NCI-H460 (cell line): ENCODE measurements at places on chromosomes 3 and 15. TPM values are rescaled to one million over a fixed set of nuclear protein-coding genes. Genes with fewer than 3 reads are reported as not detected.
A peak's percentile ranks its signal among the peaks of the same experiment; 100 is the strongest.

GRCh38 chr3:168044049-168044448, 51.7 kb downstream of the GOLIM4 start:
- DNase-seq = no peak

- no peak for DNase-seq
These were observed 148.5 kb downstream of the OTOL1 start for GRCh38 chr3:161644891-161645635.

The ANKRD34C gene
- total RNA-seq = not detected in 2 replicates

DNA sequence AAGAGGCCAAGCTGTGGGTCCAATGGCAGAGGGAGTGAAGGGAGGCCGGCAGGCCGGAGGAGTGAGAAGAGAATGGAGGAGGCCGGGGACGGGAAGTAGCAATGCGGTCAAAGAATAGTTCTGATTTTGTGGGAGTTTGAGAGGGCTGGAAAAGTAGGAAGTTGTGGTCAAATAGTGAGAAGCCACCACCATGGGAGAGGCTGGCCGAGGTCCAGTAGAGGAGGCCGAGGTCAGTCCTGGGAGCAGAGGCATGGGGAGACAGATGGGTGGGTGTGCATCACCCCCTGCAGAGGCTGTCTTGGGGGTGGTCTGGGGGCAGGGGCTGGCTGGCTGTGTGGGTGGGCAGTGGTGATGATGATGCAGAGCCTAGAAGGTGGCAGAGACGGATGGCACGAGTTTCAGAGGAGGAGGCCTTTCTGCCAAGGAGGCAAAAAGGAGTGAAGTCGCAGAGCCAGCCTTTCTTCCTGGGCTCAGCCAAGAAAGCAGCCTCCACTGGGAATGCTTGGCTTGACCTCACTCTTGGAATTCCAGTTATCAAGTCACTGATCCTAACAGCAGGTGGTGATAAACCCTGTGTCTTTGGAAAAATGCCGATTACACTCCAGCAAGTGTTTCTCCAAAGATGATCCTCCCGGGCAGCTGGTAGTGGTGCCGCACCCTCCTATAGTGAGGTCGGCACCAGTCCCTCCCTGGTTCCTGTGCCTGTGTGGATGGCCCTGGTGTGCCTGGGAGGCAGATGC, 57.3 kb downstream of the ARNT2 start:
- no peak for DNase-seq

The PLSCR2 gene
- 0.43 TPM in 1 of 2 replicates, not detected in the other for total RNA-seq

DNA sequence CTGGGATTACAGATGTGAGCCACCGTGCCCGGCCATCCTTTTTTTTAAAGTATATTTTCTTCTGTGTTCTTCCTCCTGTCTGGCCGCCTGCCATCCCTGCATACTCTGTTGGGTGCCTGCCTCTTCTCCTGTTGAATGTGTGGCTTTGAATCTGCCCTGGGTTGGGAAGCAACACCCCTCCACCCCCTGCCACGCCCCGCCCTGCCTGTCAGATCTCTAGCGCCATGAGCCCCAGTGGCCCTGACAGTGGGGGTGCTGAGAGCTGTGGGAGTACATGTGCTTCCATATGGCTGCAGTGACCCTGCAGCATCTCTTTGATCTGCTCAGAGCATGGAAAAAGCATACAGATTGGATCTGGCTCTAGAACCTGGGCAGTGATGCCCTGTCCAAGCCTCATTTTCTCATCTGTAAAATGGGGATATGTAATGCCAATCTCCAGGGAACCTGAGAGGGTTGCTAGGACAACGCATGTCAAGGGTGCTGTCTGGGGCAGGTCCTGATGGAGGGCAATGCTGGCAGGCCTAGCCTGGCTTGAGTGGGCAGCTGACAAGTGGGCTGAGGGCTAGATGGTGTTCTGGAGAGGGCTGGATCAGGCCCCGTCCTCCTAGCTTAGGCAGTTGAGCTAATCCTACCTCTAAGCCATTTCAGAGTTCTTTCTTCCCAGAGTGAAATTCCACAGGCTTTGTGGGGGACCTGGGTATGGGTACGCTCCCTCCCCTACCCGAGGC, 23.9 kb downstream of the CCDC13 start:
- DNase-seq = no peak

GRCh38 chr3:119240101-119240590, 532 bp downstream of the B4GALT4 start:
- DNase-seq = no peak

GRCh38 chr3:32641356-32641755, 43.6 kb upstream of the CNOT10 start:
- DNase-seq = no peak

The SGO1 gene
- 13.7 and 16.6 TPM in 2 replicates for total RNA-seq

- DNase-seq = peak; percentile 69
These were observed 48.7 kb downstream of the COL8A1 start for GRCh38 chr3:99686955-99687612.

The WNT5A gene
- total RNA-seq = 12.0 and 12.7 TPM in 2 replicates

DNA sequence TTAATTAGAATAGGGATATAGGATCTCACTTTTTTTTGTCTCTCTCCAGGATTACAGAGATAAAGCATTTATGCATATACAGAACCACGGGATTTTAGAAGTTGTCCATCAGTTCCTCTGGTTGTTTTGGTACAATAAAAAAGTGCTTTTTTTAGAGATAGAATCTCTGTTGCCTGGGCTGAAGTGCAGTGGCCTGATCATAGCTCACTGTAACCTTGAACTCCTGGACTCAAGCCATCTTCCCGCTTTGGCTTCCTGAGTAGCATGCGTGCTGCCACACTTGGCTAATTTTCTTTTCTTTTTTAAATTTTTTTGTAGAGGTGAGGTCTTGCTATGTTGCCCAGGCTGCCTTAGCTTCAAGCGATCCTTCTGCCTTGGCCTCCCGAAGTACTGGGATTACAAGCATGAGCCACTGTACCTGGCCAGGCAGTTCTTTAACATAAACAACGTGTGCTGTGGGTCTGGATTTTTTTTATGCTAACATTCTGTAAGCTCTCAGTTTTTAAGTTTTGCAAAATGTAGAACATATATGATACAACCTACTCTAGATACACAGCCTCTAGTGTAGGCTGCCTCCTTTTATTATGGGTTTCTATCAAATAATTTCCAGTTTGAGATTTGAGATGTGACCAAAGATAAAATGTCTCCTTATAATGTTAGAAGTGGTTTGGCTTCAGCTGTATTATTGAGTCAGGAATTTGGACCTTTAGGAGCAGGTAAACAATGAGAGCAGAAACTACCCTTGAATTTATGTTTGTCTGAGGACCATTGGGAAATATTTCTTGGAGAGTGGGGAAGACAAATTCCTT, 57.4 kb upstream of the ULK4 start:
- DNase-seq = no peak

DNA sequence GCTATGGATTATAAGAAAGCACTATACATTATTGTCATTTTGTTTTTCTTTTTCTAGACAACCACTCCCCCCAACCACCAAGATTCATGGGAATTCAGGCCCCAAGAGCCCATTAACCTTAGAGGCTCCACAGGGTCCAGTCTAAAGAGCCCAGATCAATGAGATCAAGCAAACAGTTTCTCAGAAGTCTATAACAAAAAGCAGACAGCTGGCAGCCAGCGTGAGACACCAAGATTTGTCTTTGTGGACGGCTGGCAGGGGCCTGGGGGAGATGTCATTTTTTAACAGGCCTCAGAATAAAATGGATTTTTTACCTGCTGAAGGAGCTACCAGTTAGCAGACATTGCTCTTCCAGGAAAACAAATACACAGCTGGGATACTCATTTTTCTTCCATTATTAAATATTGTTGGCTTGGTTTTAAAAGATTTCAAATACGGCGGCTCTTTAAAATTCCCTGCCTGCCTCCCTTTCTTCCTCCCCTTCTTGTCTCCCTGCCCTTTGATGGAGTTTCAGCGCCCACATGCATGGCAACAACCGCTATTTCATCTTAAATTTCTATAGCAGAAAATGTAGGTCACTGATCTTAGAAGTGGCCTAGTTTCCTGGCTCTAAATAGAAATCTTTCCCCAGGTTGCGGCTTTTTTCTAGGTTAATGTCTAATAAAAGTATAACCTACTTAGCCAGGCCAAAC, 130.6 kb downstream of the FAM174B start:
- no peak for DNase-seq

The PRR23A gene
- not detected in 2 replicates for total RNA-seq

The SLC6A11 gene
- total RNA-seq = 0.02 TPM in 1 of 2 replicates, not detected in the other

DNA sequence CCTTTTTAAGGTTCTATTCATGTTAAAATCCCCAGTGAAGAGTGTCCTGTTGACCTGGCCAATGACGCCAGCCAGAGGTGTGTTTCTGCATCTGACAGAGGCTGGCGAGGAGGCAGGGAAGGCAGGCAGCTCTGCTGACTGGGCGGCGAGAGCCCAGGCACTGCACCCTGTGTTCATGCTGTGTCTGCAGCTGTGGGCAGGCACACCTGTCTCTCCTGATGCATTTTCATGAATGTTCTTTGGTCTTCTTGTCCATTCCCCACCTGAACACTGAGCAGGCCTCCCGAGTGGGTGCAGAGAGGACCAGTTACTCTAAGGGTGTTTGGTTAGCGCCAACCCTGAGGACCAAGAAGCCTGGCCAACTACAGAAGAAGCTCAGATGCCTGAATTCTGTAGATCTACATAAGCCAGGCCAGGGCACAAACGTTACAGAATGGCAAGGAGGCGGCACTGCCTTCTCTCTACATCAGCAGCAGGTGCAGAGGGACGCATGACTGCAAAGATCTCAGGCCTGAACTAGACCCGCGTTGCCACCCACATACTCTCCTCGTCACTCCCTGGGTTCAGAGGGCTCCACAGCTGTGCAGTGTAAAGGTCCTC, 233.7 kb downstream of the OCA2 start:
- no peak for DNase-seq

DNA sequence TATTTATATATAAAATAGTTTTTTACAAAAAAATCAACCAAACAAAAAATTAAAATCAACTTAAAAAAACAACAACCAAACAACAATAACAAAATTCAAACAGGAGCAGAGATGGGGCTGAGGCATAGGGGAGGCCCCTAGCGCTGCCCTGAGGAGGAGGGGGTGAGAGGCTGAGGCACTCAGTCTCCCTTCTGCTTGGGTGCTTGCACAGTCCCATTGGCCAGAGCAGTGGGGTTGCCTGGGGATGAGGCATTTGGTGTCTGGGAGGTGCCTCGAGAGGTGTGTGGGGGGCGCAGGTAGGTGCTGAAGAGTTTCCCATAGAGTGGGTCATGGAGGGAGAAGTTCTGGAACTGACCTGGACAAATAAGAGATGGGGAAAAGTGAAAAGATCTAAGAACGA, 8.0 kb downstream of the LPCAT4 start:
- no peak for DNase-seq

DNA sequence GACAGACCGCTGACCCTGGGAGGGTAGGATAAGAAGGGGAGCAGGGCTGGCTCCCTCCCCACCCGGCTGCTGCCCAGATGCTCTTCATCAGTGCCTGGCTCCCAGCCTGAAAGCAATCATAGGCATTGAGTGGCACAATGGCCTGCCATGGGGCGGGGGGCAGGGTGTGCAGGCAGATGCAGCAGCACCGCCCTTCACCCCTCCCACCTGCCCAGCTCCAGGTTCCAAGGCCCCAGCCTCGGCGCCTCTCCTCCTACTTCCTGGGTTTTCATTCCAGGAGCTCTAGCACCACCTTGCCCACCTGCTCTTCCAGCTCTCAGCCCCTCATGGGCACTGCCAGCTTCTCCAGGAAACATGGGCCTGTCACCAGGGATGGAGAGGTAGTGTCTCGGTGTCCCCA, 101.7 kb downstream of the MEGF11 start:
- no peak for DNase-seq

The BTD gene
- total RNA-seq = 18.1 and 23.6 TPM in 2 replicates

- DNase-seq = no peak
These were observed 96.6 kb downstream of the SEMA6D start for GRCh38 chr15:47813748-47814384.

- no peak for DNase-seq
These were observed 19.3 kb downstream of the UBR1 start for GRCh38 chr15:43086551-43086950.

The LYZL4 gene
- total RNA-seq = not detected in 2 replicates

DNA sequence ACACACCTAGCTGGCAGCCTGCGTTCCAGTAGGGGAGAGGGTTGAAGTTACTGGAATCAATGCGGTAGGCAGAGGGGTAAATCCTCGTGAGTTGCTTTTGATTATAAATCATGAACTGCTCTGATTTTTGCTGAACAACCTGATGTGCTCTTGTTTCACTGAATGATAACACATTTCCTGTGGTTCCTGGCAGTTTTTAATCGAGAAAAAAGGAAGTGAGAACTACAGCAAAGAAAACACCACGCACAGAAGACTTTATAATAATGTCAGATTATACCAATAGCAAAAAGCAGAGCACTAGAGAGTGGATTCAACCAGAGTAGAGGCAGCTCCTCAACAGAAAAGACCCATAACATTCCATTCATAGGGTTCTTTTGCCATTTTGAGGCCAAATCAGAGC, 200.8 kb upstream of the STRIT1 start:
- DNase-seq = no peak

The ISLR gene
- not detected in 2 replicates for total RNA-seq

The TNFSF10 gene
- 0.12 and 1.5 TPM in 2 replicates for total RNA-seq

GRCh38 chr3:139769796-139770195, 92.0 kb upstream of the NMNAT3 start:
- no peak for DNase-seq

The AP3B2 gene
- total RNA-seq = 0.89 and 1.1 TPM in 2 replicates

- DNase-seq = no peak
These were observed 65.2 kb downstream of the MTHFS start for GRCh38 chr15:79831604-79832003.

GRCh38 chr3:86961297-86961696, 29.7 kb downstream of the VGLL3 start:
- DNase-seq = no peak

- DNase-seq = no peak
These were observed 114.3 kb downstream of the CORO2B start for GRCh38 chr15:68693071-68693470.

The CPNE4 gene
- total RNA-seq = 0.54 and 0.55 TPM in 2 replicates

The SMCO1 gene
- total RNA-seq = not detected in 2 replicates

GRCh38 chr15:65306551-65306950, 2.1 kb downstream of the RNU5B-1 start:
- no peak for DNase-seq

GRCh38 chr15:87752250-87752951, 504.1 kb downstream of the NTRK3 start:
- peak; percentile 47 for DNase-seq

DNA sequence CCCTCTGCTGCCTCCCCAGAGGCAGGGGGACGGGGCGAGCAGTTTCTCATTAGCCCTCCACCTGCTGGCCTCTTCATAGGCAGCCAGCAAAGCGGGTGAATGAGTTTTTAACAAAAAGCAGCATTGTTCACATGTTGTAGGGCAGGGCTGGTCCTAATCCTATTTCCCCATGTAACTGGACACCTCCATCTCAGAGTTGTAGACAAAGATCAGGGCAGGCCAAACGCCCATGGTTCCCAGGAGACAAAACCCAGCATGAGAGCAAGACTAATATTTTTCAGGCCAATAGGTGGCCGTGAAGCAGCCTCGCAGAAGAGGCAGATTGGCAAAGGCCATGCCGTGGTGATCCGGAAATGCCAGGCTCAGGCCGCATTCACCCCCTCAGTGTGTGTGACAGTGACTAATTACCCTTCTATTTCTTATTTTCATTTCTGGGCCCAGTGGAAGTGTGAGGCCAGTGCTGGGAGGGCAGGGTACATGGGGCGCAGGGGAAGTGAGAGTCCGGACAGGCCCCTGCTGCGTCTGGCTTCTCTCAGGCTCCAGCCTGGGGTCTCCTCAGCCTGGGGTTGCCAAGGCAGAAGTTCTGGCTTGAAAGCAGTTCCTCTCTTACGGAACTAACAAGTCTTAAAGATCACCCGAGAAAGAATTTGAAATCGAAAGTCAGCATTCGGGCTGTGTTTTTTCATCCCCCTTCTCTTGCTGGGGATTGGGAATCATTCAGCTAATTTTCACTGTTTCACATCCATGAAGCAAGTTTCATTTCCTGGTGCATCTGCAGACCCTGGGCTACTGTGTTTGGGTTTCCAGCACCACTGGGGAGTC, 64.8 kb downstream of the BOC start:
- no peak for DNase-seq

- no peak for DNase-seq
These were observed 1.8 kb downstream of the MAP1A start for GRCh38 chr15:43519196-43519595.

The IL5RA gene
- 0.06 TPM in 1 of 2 replicates, not detected in the other for total RNA-seq
